ENCODE measurements at places on chromosomes 2 and 18. TPM values are rescaled to one million over a fixed set of nuclear protein-coding genes. Genes with fewer than 3 reads are reported as not detected.

GRCh38 chr2:216015722-216016464, 2.5 kb upstream of the MREG start:
- H3K4me1 ChIP-seq = peaks cover 10% of the 10 kb centered on the region
- no peak for DNase-seq
- H3K27ac ChIP-seq = no peak overlapping the region
- no peaks in the 10 kb centered on the region for H3K36me3 ChIP-seq

- no peaks in the 10 kb centered on the region for H3K27me3 ChIP-seq
- H3K36me3 ChIP-seq = peaks cover 10% of the 10 kb centered on the region
- peak; percentile 74 for DNase-seq
- peaks cover 55% of the 10 kb centered on the region for H3K4me1 ChIP-seq
- H3K27ac ChIP-seq = peak overlapping the region; percentile 82
These were observed 2.0 kb downstream of the PPP4R1 start for GRCh38 chr18:9612215-9612830.

GRCh38 chr18:45642238-45642637, 27.0 kb downstream of the SLC14A2 start:
- H3K27me3 ChIP-seq = peaks cover 7% of the 10 kb centered on the region
- no peak overlapping the region for H3K27ac ChIP-seq
- DNase-seq = no peak

DNA sequence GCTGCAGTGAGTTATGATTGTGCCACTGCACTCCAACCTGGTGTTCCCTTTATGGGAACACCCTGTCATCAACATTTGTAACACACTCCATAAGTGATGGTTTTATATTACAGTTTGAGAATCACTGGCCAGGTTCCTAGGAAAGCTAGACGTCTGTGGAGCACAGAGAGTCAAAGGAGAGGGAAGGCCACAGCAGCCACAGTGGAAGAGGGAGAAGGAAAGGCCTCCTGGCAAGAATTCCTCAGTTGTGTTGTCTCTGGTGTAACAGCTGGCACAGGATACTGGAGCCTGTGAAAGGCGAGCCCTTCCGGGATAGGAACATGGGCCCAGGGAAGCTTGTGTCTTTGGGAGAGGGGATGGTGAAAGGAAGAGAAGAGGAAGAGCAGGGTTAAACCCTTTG, 360.5 kb upstream of the PIK3C3 start:
- H3K4me1 ChIP-seq = no peaks in the 10 kb centered on the region
- DNase-seq = no peak
- H3K27ac ChIP-seq = no peak overlapping the region

DNA sequence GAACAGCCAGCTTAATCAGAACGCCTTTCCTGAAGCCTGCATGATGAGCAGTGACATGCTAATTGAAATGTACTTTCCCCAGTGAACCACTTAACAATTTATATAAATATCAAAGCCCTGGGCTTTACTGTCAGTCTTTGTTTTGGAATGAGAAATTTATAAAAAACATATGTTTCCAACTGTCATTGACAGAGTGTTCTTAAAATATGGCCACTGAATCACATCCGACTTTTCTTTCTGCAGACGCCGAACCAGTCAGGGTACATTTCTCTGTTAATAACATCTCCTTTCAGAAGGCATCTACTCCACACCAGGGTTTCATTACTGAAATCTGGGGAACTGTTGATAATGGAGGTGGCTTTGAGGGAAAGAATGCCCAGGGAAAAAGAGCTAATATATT, 343.7 kb downstream of the INSIG2 start:
- no peaks in the 10 kb centered on the region for H3K36me3 ChIP-seq
- H3K4me1 ChIP-seq = peaks cover 13% of the 10 kb centered on the region
- no peak for DNase-seq

- peak overlapping the region; percentile 83 for H3K27ac ChIP-seq
- DNase-seq = peak; percentile 90
- H3K36me3 ChIP-seq = no peaks in the 10 kb centered on the region
- H3K4me1 ChIP-seq = peaks cover 33% of the 10 kb centered on the region
- H3K27me3 ChIP-seq = no peaks in the 10 kb centered on the region
These were observed 2.4 kb downstream of the EPAS1 start for GRCh38 chr2:46299365-46300263.

GRCh38 chr2:183543222-183543621, 419.0 kb downstream of the NUP35 start:
- DNase-seq = no peak
- H3K27me3 ChIP-seq = no peaks in the 10 kb centered on the region
- H3K4me1 ChIP-seq = no peaks in the 10 kb centered on the region
- no peak overlapping the region for H3K27ac ChIP-seq

DNA sequence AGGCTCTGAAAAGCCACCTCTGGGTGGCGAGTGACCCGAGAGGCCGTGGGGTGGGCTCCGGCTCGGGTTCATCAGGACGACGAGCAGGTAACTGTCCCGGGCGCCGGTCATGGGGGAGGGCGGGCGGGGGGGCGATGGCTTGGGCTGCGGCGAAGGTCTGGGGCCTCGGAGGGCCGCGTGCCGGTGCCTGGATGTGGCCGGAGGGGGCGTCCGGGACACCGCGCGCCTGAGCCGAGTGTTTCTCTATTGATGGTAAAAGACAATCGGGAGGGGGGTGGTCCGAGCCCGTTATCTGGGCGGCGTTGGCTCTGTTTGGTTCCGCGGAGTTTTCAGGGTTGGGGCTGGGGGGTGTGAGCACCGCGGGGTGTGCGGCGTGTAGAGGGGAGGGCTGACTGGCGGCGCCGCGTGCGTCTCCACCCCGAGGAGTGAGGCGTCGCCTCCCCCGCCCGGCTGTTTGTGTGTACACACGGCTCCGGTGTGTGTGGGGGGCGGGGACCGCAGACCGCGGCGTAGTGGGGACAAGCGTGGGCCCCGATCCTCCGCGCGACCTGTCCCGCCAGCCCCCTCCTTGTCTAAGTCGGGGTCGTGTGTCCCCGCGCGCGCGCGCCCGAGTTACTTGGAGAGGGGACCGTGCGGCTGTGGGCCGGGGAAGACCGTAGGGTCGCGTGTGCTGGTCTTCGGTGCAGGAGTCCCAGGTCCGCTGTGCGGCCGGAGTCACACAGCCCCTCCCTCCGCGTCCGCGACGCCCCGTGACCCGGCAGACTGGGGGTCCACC, 1.6 kb downstream of the CTIF start:
- peak; percentile 90 for DNase-seq
- peak overlapping the region; percentile 97 for H3K4me3 ChIP-seq
- peak overlapping the region; percentile 81 for H3K27ac ChIP-seq
- H3K4me1 ChIP-seq = peaks cover 15% of the 10 kb centered on the region

GRCh38 chr2:172248785-172249187, 146.1 kb upstream of the DLX2 start:
- no peak overlapping the region for H3K27ac ChIP-seq
- no peak for DNase-seq
- no peak overlapping the region for H3K4me3 ChIP-seq
- no peaks in the 10 kb centered on the region for H3K36me3 ChIP-seq

GRCh38 chr2:18626958-18627650, 37.7 kb upstream of the NT5C1B start:
- H3K27me3 ChIP-seq = no peaks in the 10 kb centered on the region
- H3K36me3 ChIP-seq = no peaks in the 10 kb centered on the region
- peaks cover 57% of the 10 kb centered on the region for H3K4me1 ChIP-seq
- peak overlapping the region; percentile 67 for H3K27ac ChIP-seq

- H3K27me3 ChIP-seq = no peaks in the 10 kb centered on the region
- peaks cover 63% of the 10 kb centered on the region for H3K36me3 ChIP-seq
- H3K27ac ChIP-seq = peak overlapping the region; percentile 74
These were observed 10.1 kb downstream of the RND3 start for GRCh38 chr2:150477347-150477746.

- peak; percentile 50 for DNase-seq
- H3K27ac ChIP-seq = no peak overlapping the region
- no peaks in the 10 kb centered on the region for H3K36me3 ChIP-seq
These were observed 226.8 kb downstream of the MC4R start for GRCh38 chr18:60145776-60146175.

DNA sequence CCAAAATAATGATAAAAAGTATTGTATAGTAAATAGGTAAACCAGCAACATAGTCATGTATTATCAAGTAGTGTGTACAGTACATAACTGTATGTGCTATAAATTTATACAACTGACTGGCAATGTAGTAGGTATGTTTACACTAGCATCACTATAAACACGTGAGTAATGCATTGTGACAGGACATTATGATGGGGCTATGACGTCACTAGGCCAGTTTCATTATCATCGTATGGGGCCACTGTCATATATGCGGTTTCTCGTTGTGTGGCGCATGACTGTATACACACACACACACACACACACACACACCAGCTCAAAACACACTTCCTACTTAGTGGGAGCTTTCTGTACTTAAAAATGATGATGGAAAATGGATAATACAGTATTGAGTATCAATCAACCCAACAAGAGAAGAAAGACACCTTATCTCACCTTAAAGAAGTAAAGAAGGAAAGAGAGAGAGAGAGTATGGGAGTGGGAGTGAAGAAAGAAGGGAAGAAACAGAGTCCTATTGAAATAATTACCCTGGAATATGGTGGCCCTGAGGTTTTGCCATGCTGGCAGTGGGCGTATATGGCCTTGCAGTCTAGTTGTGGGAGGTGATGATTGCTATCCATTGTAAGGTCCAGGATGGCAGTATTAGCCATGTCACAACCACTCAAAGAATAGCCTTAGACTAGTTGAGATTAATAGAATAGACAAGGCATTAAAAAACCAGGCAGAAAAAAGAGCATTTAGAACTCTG, 186.4 kb upstream of the ZNF521 start:
- no peak overlapping the region for H3K4me3 ChIP-seq
- DNase-seq = no peak
- H3K4me1 ChIP-seq = no peaks in the 10 kb centered on the region
- no peaks in the 10 kb centered on the region for H3K27me3 ChIP-seq

DNA sequence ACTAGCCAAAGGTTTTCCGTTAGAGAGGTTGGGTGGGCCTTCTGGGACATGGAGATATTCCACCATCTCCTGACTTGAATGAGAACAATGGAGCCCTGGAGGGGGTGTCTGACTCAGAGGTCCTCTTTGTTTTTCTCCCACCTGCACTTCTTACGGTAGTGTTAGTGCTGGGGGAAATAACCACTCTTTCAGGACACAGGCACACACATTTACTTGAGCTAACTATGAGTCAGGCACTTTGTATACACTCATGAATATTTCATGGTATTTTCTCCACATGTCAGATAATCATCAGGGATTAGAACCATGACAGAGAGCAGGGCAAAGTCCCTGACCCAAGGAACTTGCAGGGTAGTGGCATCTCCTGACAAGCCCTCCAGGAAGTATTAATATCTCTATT, 439.1 kb downstream of the TSN start:
- H3K27ac ChIP-seq = no peak overlapping the region
- no peak overlapping the region for H3K4me3 ChIP-seq
- DNase-seq = no peak
- no peaks in the 10 kb centered on the region for H3K4me1 ChIP-seq
- no peaks in the 10 kb centered on the region for H3K36me3 ChIP-seq

- H3K4me3 ChIP-seq = peak overlapping the region; percentile 99
- no peaks in the 10 kb centered on the region for H3K36me3 ChIP-seq
- H3K4me1 ChIP-seq = peaks cover 26% of the 10 kb centered on the region
- peak; percentile 83 for DNase-seq
These were observed 1.1 kb upstream of the SEH1L start for GRCh38 chr18:12946549-12947284.

- H3K4me3 ChIP-seq = no peak overlapping the region
- H3K27me3 ChIP-seq = no peaks in the 10 kb centered on the region
- H3K27ac ChIP-seq = no peak overlapping the region
- no peaks in the 10 kb centered on the region for H3K4me1 ChIP-seq
These were observed 126.6 kb upstream of the PDE1A start for GRCh38 chr2:182553483-182553882.

DNA sequence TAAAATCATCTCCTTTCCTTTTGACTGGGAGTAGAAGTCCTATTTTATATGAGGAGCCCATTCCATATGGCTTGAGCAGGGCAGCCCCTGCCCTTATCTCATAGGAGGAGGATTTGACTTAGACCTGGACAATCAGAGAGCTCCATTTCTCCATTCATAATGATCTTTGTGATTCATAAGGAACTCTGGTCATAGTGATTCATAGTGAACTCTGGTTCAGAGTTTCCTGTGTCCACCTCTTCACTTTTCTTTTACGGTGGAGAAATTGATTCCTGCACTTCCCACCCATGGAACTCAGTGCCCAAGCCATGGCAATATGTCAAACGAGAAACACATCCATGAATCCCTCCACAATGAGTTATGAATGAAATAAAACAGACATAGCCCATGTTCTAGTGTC, 12.8 kb upstream of the MYO3B start:
- peak; percentile 49 for DNase-seq
- no peaks in the 10 kb centered on the region for H3K27me3 ChIP-seq

- peaks cover 6% of the 10 kb centered on the region for H3K36me3 ChIP-seq
- no peak overlapping the region for H3K27ac ChIP-seq
- H3K4me1 ChIP-seq = peaks cover 18% of the 10 kb centered on the region
- DNase-seq = no peak
- H3K27me3 ChIP-seq = no peaks in the 10 kb centered on the region
These were observed 83.1 kb upstream of the RBM44 start for GRCh38 chr2:237715459-237715947.

The IL1F10 gene
- not detected for total RNA-seq

The WDSUB1 gene
- 13.8 TPM for total RNA-seq

The CD226 gene
- total RNA-seq = 0.36 TPM

The LIPG gene
- 2.2 TPM for total RNA-seq

The CELF4 gene
- not detected for total RNA-seq

The TMEM200C gene
- under 0.01 TPM for total RNA-seq

Measured in osteoblast (primary cell).